ENCODE measurements at places on chromosomes 2 and 18.

GRCh38 chr18:68763083-68763482 is 34.8 kb upstream of the CCDC102B start:
- DNase-seq, result no peak

GRCh38 chr18:21823848-21824247 is 83.3 kb downstream of the MIB1 start:
- no peak for DNase-seq

- DNase-seq, result no peak
These were observed 45.7 kb upstream of the ALPP start for GRCh38 chr2:232332940-232333259.

DNA sequence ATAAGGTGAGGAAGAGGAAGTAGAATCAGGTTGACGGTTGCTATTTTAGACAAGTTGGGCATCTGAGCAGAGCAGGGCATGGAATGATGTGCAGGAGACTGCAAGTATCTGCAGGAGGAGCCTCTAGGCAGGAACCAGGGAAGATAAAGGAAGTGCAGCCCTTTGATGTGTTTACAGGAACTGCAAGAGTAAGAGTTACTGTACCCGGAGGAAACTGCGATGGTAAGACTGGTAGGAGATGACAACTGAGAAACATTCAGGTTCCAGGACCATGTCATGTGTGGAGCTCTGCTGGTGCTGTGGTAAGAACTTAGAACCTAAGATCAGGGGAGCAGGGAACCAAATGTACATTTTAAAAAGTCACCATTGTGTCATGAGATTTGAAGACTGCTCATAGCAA is 134.3 kb upstream of the STON1 start:
- no peak for DNase-seq

DNA sequence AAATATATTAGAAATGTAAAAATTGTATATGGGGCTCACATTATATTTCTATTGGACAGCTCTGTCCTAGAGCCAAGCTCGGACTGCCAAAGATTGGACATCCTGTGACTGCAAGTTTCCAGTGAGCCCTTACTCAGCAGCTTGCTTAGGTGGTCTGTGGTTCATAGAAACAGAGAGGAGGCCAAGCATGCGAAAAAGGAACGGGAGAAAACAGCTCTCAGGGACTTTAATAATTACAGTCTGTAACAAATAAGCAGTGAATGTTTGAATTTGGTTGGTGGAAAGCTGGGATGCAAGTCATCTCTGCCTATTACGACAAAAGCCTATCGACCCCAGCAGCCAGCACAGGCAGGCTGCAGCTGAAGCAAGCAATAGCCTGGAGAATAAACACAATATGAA is 35.6 kb downstream of the WIPF1 start:
- DNase-seq, result no peak

- no peak for DNase-seq
These were observed 1.9 kb downstream of the SP5 start for GRCh38 chr2:170716851-170717598.

- no peak for DNase-seq
These were observed 143.1 kb upstream of the L3MBTL4 start for GRCh38 chr18:6557770-6558248.

DNA sequence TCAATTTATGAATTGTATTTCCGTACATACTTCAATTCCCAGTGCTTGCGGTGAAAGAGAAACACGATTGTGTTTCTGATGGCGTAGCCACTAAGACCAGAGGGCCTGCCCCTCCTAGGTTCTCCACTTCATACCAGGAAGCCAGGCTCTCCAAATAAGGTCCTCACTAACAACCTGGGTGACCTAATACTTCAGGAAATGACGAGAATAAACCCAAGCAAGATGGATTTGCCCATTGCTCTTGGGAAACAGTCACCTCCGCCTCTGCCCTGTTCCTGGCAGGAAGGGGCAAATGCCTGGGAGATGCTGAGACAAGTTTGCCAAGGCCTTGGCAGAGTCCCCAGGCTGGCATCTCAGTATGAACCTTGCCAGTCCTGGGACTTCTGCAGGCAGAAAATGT is 41.8 kb downstream of the TTC32 start:
- no peak for DNase-seq

- no peak for DNase-seq
These were observed 3.4 kb downstream of the PXDN start for GRCh38 chr2:1740716-1741589.

- no peak for DNase-seq
These were observed 48.0 kb downstream of the SERPINB8 start for GRCh38 chr18:64017870-64018269.

DNA sequence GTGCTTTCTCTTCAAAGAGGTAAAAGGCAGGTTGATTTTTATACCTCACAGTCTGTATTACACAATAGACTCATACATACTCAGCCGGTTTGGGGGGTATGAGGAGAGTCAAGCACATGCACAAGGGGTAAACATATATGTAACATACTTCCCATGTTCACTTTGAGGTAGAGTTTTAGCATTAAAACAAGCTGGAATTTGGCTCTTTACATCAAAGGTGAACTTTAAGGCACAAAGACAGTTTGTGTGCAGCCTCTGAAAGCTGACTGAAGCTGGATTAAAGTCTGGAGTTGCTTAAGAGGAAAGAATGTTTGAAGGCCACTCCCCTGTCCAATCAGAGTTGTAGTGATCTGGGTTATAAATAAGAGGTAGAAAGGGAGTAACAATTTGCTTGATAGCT is 282.0 kb downstream of the DPP10 start:
- DNase-seq, result no peak

DNA sequence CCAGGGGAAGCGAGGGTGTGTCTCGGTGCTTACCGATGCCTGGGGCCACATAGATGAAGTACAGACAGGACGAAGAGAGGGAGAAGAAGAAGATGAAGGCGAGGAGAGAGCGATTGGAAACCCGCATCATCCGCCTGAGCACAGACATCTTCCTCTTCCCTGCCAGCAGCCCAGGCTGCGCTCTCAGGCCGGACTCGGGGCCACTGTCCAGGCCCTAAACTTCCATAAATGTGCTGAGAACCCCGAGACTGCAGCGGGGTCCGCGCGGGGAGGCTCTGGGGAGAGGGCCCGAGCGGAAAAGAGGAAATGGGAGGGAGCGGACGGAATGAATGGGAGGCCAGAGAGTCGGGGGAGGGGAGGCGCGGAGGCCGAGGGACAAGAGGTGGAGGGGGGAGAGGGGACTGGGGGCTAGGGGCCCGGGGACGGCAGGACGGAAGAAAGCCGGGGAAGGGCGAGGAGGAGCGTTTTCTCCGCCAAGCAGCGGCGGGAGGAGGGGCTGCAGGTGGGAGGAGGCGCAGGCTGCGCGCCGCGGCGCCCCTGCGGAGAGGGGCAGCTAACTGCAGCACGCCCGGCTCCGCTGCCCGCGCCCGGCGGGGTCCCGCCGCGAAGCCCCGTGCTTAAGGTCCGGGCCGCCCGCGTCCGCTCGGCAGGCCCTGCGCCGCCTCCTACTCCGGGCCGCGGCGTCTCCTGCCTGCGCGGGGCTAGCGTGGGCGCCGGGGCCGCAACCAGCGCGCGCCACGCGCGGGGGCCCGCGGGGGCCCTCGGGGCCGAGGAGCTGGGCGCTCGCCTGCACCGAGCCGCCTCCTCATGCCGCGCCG is at the start of gene B4GALT6:
TSS of gene B4GALT6 (minus strand) at position 303 of the 818 bp plus-strand sequence. CDS start at position 148, 155 bp downstream.
- DNase-seq, result peak; percentile 17

DNA sequence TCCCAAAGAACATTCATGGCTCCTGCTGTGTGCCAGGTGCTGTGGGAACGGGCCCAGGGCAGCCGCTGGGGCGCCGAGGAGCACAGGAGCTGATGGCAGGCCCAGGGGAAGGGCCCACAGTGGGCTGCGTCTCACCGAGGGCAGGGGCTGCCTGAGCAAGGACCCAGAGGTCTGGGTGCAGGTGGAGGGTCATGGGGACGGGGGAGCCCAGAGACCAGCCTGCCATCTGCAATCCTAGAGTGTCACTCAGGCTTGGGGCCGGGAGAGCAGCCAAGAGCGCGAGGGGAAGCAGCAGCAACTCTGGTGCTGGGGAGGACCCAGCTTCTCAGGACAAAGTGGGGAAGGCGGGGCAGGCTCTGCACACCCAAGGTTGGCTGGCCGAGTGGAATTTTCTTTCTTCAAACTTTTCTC is 207.4 kb downstream of the HDAC4 start:
- DNase-seq, result no peak

DNA sequence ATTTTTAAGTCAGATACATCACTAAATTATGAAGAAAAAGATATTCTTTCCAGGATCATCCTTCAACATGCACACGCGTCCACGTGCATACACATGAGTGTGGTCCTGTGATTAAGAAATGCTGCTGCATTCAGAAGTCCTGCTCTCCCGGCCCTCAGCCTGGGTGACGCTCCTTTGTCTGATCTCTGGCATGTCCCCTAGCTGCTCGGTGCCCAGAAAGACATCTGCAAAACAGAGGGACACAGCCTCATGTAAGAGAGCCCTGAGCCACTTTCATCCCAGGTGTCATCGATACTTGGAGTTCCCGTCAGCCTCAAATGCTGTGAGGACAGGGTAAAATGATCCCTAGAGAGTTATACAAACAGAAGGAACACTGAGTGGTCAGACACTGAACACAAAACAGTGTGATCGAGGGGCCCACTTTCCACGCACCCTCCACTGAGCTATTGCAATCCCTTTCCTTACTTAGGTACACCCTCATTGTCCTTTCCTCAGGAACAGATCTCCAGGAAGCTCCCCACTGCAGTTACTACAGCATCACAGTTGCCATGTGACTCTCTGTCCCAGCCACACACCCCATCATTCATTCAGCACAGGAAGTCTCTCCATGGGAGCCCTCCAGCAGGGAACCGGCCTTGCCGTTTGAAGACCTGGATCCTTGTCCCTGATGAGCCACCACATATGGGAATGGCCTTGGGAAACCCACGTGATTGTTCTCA is 32.1 kb downstream of the CRACDL start:
- DNase-seq, result no peak

- no peak for DNase-seq
These were observed 8.1 kb downstream of the EMILIN2 start for GRCh38 chr18:2854875-2855274.

- no peak for DNase-seq
These were observed 334.2 kb downstream of the KIAA1328 start for GRCh38 chr18:37163119-37163518.

- DNase-seq, result no peak
These were observed 24.4 kb downstream of the CD28 start for GRCh38 chr2:203730883-203731282.

DNA sequence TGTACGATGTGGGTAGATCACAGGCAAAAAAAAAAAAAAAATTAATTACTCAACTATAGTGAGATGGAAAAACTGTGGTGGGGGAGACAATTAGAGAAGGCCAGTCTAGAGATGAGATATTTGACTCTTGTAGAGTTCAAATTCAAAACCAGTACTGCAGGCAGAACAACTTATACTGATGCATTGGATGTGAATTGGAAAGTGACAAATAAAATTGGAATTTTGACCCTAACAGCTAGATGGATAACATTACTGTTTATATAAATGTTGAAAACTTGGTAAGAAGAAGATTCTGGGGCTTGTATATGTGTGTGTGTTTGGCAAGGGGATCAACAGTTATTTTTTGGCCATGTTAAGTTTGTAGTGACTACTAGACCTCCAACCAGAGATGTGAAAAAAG is 256.9 kb downstream of the RND3 start:
- no peak for DNase-seq

- no peak for DNase-seq
These were observed 73.2 kb downstream of the EMILIN2 start for GRCh38 chr18:2920027-2920426.

- no peak for DNase-seq
These were observed 52.4 kb upstream of the PTMA start for GRCh38 chr2:231655894-231656293.

- DNase-seq, result no peak
These were observed 54.5 kb upstream of the TMEM163 start for GRCh38 chr2:134773335-134773734.

- DNase-seq, result no peak
These were observed 11.0 kb downstream of the ADRA2B start for GRCh38 chr2:96105152-96105915.

- DNase-seq, result no peak
These were observed 221.6 kb downstream of the HNMT start for GRCh38 chr2:138185827-138186226.

GRCh38 chr2:105660489-105660888 is 84.2 kb upstream of the NCK2 start:
- no peak for DNase-seq

DNA sequence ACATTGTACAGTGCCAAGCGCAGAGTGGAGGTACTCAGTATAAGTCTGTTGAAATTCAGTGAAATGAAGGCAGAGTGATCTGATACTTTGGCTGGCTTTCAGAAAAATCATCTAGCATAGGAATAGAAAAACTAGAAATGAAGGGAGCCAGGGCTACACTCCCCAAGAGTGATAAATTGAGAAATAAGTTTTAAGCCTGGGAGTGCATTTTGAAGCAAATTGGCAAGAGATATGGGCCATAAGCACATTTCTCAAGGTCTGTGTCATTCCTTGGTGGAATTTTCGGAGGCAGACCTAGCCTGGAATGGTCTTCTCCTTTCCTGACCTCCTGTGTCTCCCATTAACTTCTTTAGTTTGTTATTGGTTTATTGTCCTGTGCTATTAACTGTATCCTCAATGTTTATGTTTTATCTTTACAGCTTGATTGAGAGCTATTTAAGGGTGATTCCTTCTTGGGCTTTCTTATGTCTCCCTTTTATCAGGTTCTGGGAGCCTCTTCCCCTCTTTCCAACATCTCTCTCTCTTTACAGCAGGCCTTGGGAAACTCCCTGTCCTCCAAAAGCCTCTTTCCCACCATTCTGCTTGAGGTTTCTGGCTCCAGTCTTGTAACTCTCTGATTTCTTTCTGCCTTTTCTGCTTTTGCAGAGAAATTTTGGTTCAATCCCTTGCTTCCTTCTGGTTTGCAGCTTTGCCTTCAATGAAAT is 649.5 kb downstream of the SLC4A3 start:
- no peak for DNase-seq

DNA sequence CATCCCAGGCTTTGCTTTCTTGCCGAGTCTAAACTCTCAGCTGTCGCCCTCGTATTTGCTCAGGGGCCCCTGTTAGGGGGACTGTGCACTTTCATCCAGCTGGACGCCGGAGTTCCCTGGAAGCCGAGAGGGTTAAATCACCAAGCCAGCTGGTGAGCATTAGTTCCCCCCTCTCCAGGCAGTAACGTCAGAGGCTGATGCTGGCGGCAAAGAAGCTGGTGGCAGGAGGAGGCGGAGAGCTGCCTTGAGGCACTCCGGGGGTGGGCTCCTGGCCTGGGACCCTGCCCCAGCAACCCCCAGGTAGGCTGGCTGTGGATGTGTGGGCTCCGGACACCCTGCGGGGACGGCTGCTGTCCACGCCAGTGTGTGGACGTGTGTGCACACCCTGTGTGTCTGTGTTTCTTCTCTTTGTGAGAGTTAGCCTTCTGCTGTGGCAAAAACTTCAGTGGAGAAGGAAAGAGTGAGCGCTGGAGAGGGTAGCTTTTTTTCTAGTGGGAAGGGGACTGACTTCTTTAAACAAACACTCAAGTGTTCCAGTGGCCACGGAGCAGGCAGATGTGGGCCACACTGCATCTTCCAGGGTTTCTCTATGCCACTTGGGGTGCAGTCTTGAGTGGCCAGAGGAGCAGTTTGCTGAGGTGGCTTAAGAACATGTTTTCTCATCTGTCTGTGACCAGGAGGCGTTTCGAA is 84.7 kb downstream of the GLI2 start:
- DNase-seq, result no peak

- DNase-seq, result no peak
These were observed 14.2 kb downstream of the FAM110C start for GRCh38 chr2:32068-32467.

GRCh38 chr18:77178559-77178958 is 46.0 kb upstream of the MBP start:
- DNase-seq, result no peak

Measured in naive B cell (primary cell).